ENCODE measurements at places on chromosomes 5 and 9.

- no peak for DNase-seq
Observed at GRCh38 chr5:44387406-44387805, 1.8 kb downstream of the FGF10 start.

DNA sequence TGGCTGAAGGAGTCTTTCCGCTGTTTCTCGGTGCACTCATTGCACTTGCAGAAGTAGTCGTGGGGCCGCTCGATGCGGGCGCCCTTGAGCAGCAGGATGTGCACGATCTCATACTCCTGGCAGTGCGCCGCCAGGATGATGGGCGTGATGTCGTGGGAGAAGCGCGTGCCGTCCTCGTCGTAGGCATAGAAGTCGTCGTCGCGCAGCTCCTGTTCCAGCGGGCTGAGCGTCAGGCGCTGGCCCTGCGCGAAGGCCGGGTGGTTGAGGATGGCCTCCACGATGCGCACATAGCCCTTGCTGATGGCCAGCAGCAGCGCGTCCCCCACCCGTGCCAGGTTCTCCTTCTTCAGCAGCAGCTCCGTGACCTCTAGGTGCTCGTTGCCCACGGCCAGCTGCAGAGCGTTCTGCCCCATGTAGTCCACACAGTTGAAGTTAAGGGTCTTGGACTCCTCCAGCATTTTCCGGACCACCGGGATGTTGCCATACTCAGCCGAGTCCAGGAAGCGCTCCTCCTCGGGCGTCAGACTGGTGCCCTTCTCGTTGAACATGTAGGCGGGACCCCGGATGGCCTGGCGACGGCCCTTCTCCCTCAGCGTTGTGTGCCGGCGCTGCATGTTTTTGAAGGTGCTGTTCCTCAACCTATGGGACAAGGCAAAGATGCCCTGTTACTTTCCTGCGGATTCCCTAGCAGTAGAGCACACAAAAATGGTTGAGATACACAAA lies 8.4 kb downstream of the TRPC7 start:
- DNase-seq, result no peak

DNA sequence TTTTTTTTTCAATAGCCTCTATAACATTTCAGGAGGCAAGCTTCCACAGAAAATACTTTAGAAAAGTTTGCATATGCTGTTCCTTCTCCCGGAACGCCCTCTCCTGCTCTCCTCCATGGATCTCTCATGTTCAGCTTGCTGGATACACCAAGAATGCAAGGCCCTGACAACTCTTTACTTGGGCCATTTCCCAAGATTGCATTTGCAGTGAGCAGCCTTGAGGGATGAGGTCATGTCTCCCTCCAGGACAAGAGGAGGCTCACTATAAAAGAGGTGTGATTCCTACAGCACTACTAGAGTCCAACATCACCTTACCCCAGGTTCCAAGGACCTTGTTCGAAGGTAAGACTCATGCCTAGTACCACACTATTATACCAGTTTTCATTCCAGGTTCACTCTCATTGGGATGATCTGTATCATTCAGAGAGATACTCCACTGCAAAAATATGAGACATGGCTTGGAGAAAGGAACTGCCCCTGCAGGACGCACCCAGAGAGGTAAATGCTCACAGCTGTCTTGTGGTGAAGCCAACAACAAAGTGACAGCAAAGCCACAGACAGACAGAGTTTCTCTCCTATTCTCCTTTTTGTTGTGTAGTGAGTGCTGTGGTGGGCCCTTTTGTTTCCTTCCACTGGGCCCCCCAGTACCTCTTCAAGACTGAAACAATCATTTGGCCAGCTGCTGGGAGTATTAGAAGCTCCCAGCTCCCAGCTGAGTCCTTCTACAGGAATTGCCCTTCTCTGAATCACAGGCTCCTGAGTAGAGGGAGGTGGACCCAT lies 151.7 kb upstream of the ZNF366 start:
- DNase-seq, result no peak

DNA sequence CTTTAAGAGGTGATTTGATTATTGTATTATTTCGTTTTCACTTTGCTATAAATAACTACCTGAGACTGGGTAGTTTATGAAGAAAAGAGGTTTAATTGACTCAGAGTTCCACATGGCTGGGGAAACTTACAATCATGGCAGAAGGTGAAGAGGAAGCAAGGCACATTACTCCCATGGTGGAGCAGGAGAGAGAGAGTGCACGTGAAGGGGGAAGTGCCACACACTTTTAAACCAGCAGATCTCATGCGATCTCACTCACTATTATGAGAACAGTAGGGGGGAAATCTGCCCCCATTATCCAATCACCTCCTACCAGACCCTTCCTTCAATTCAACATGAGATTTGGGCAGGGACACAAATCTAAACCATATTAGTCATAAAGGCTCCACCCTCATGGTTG lies 36.1 kb upstream of the NDFIP1 start:
- DNase-seq, result no peak

GRCh38 chr9:14396171-14396570 lies 82.2 kb upstream of the NFIB start:
- no peak for DNase-seq

Measured in left renal cortex interstitium (tissue), 4 donors.